ENCODE measurements at places on chromosomes 5 and 9. TPM values are rescaled to one million over a fixed set of nuclear protein-coding genes. Genes with fewer than 3 reads are reported as not detected.

DNA sequence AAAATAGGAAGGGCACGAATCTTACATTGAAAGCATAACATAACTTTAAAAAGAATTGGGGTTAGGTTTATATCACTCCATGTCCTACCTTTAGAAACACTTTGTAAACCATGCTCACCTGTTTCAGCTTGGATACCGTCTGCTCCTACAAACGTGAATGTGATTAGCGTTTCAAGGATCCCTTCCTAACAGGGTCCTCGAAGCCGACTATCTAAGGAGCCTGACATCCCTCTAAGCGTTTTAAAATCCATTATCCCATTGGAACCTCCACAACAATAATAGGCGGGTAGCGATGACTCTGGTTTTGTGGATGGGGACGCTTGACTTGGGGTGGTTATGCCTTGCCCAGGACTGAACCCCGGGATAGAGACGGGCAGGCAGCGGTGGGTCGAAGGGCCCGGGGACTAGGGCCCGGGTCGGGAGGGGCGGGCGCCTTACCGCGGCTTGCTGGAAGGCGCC, 937 bp downstream of the SVEP1 start:
- peak; percentile 57 for DNase-seq
- H3K27me3 ChIP-seq = peaks cover 11% of the 10 kb centered on the region
- H3K36me3 ChIP-seq = no peaks in the 10 kb centered on the region
- H3K4me3 ChIP-seq = peak overlapping the region; percentile 64

GFI1B gene
- 0.71 TPM for total RNA-seq

GRCh38 chr5:36552651-36553393, 53.6 kb upstream of the SLC1A3 start:
- H3K4me1 ChIP-seq = no peaks in the 10 kb centered on the region
- H3K36me3 ChIP-seq = no peaks in the 10 kb centered on the region

DNA sequence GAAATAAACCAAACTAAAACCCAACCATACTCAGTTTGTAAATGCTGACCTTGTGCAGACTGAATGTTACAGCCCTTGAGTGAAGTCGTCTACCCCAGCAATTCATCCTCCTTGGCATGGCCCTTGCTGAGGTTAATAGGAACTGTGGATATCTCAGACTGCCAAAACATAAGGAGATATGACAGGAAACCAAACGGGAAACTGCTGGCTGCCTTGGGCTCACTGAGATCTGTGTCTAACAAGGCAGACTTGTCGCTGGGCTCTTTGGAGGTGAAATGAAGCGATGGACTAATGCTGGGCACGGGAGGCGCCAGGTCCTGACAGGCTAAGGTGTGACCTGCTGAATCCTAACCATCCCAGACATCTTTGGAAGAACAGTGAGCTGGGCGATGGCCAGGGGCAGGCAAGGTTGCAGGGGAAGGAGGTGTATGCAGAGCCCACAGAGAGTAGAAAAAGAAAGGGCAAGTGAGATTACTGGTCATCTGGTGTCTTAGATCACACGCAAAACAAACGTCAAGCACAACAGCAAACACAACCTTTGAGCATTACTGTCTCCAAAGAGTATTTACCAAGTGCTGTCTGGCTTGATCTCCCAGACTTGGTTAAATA, 44.6 kb upstream of the ALDH1A1 start:
- no peak overlapping the region for H3K27ac ChIP-seq
- H3K27me3 ChIP-seq = no peaks in the 10 kb centered on the region
- DNase-seq = no peak
- H3K36me3 ChIP-seq = no peaks in the 10 kb centered on the region
- no peaks in the 10 kb centered on the region for H3K4me1 ChIP-seq

DNA sequence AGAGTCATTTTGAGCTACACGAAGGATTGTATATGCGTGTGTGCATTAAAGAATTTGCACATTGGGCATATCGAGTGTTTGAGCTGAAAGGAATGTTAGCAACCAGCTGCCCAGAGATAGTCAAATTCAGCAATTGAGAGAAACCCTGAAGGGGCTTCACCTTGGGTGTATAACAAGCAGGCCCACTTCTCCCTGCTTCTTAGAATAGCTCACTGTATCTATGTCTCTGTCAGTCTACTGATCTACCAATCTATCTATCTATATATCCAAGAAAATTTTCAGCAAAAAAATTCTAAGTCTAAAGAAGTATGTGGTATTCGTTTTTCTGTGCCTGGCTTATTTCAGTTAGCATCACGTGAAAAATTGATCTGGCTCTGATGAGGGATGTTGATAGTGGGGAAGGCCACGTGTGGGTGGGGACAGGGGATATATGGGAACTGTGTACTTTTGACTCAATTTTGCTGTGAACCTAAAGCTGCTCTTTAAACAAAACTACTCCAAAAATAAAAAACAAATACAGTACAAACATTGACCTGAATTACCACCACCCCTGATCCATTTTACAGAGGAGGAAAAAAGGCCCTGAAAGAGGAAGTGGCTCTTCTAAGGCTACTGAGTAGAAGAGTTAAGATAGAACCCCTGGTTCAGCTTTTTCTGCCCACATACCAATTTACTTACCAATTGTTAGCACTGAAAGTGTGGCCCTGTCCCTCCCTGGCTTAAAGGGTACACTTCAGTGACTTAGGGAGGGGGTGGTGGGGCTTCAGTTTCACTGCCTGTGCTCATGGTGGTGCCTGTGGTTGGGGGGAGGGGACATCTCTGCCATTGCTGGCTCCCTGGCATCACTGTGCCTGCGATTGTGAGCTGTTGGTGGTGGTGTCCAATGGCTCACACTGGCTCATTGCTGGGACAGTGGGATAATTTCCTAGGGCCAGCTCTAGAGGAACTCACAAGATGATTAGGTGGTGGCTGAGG, 141.8 kb downstream of the DOCK2 start:
- no peaks in the 10 kb centered on the region for H3K36me3 ChIP-seq
- no peak for DNase-seq
- no peaks in the 10 kb centered on the region for H3K4me1 ChIP-seq
- H3K27me3 ChIP-seq = no peaks in the 10 kb centered on the region

DNA sequence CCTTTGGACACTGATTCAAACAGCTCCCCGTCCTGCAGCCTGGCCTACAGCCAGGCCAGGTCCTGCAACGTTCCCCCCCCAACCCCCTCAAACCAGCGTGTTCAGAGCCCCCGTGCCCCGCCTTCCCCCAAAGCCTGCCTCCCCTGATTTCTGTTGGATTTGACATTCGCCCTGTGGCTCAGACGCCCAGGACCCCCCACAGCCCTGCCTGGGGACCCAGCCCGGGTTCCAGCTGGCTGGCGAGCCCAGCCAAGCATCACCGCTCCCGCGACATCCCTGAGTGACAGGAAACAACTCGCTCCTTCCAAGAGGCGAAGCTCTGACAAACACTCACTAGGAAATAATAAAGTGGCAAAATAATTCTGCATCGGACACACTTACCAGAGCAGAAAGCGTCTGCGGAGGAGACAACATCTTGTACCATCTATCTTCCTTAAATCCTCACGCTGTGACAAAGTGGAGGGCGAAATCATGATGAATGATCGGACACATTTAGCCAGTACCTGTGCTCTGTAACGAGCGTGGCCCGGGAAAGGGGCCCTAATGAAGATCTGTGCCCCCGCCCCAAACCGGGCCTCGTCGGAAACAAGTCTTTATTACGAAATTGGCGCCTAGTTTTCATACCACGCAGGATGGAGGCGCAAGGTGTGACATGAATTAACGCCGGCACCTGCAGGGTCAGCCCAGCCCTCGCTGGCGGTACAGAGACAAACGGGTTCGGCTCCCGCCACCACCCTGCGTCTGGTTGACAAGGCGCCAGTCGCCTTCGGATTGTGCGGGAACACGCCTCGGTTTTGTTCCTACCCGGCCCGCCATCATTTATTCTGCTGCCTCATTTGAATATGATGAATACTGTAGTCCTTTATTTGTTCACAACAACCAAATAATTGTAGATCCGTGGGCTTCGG, 91.0 kb upstream of the MVB12B start:
- H3K36me3 ChIP-seq = no peaks in the 10 kb centered on the region
- DNase-seq = no peak
- no peaks in the 10 kb centered on the region for H3K4me1 ChIP-seq
- no peak overlapping the region for H3K4me3 ChIP-seq

PCDHB5 gene
- 2.8 TPM for total RNA-seq

DNA sequence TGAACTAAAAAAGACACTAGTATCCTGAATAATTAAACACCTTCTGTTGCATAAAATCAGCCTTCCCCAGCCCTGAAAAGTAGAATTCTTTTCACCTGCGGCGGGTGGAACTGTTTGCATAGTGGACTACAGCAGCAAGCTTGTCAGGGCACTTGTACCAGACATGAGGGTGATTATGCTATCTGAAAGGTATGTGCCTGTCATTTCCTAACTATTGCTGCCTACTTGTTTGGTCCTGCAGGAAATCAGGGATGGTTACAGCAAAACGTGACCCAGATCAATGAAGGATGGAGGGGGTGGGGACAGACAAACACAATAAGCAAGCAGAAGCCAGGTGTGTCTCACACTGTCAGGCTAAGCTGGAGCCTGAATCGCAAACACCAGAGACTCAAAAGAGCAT, 385.6 kb downstream of the MLLT3 start:
- no peak for DNase-seq
- H3K27me3 ChIP-seq = 0 out of 2 replicates have a peak, but pooled peaks cover 3% of the 10 kb centered on the region
- no peak overlapping the region for H3K27ac ChIP-seq
- H3K4me1 ChIP-seq = no peaks in the 10 kb centered on the region
- no peaks in the 10 kb centered on the region for H3K36me3 ChIP-seq

LVRN gene
- total RNA-seq = not detected

TRIM52 gene
- total RNA-seq = 6.2 TPM

OR1N2 gene
- not detected for total RNA-seq

- H3K36me3 ChIP-seq = peaks cover 29% of the 10 kb centered on the region
- H3K27me3 ChIP-seq = no peaks in the 10 kb centered on the region
- no peak overlapping the region for H3K27ac ChIP-seq
- no peak for DNase-seq
- no peak overlapping the region for H3K4me3 ChIP-seq
Observed at GRCh38 chr9:71729816-71730526, 38.3 kb downstream of the CEMIP2 start.

DNA sequence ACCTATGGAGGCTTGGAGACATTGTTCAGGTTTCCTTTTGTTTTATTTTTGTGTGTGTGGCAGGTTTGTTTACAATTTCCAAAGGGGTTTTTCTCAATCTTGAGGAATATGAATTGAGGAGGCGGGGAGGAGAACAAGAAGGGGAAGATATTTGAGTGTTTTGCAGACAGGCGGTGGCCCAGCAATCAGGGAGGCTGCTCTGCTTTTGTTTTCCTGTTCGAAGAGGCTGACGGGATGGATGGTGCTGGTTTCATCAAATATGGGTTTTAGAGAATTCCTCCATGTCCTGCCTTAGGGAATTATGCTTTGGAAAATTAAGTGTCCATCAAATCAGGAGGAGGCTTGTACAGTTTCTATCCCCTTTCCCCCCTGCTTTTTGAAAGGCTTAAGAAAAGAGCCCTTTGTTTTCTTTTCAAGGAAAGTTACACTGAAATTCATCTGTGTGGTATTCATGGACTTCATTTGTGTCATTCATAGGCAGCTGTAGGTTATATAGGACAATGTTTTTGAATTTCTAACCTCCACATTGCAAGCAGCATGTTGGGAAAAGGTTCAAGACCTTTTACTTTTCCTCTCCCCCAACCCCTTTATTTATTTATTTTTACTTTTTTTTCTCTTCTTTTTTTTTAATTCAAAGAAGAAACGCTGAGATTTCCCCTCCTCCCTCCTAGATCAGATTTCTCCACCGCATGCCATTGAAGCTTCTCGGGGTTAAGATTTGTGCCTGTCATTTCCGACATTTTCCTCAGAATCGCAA, 107.4 kb downstream of the ZNF462 start:
- DNase-seq = no peak
- H3K27me3 ChIP-seq = no peaks in the 10 kb centered on the region
- H3K4me3 ChIP-seq = peak overlapping the region; percentile 29
- peak overlapping the region; percentile 45 for H3K27ac ChIP-seq

- H3K36me3 ChIP-seq = no peaks in the 10 kb centered on the region
- no peaks in the 10 kb centered on the region for H3K27me3 ChIP-seq
- no peak overlapping the region for H3K27ac ChIP-seq
- no peak for DNase-seq
- H3K4me1 ChIP-seq = no peaks in the 10 kb centered on the region
- H3K4me3 ChIP-seq = no peak overlapping the region
Observed at GRCh38 chr5:130331332-130331731, 427.1 kb downstream of the CHSY3 start.

DNA sequence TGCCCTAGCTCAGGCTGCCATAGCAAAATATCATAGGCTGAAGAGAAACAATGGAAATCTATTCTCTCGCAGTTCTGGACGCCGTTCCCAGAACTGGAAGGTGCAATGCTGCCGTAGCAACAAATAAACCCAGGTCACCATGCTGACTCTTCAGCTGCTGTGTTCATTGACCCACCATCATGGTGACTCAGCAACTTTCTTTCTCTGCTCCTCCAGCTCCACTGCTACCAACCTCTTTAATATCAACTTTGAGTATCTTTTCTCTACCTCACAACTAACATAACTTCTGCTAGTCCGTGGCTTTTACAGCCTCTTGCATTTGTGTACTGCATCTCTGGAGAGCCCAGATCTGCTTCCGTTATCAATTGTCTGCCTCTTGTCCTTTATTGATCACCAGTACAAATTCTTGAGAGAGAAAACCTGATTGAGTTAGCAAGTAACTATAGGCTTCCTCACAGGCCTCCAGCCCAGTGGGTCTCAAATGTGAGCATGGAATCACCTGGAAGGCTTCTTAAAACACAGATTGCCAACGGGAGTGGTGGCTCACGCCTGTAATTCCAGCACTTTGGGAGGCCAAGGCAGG, 47.3 kb upstream of the SLC30A5 start:
- no peak for DNase-seq
- H3K4me3 ChIP-seq = no peak overlapping the region
- no peak overlapping the region for H3K27ac ChIP-seq
- H3K4me1 ChIP-seq = no peaks in the 10 kb centered on the region
- H3K27me3 ChIP-seq = no peaks in the 10 kb centered on the region

- H3K4me1 ChIP-seq = no peaks in the 10 kb centered on the region
- H3K36me3 ChIP-seq = no peaks in the 10 kb centered on the region
- H3K27me3 ChIP-seq = no peaks in the 10 kb centered on the region
- no peak overlapping the region for H3K4me3 ChIP-seq
- DNase-seq = no peak
- H3K27ac ChIP-seq = no peak overlapping the region
Observed at GRCh38 chr9:115543511-115543910, 425.6 kb upstream of the TNC start.

DNA sequence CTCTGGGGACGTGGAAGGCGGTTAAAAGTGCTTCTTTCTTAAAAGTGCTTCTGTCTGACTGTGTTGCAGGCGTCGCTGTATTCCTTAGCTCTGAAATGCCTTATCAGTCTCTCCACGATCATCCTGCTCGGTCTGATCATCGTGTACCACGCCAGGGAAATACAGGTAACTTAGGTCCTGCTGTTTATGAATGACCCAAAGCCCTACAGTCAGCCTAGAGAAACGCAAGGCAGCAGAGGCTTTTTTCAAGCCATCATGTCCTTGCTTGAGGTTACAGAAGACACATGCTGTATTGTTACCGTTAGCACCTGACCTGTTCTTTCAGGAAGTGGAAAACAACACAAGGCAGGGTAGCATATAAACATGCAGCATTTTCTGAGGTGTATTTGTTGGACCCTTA, 2.0 kb downstream of the KCNN2 start:
- no peak overlapping the region for H3K27ac ChIP-seq
- H3K4me3 ChIP-seq = peak overlapping the region; percentile 87
- no peaks in the 10 kb centered on the region for H3K27me3 ChIP-seq
- H3K36me3 ChIP-seq = no peaks in the 10 kb centered on the region
- no peak for DNase-seq

PTTG1 gene
- total RNA-seq = 229 TPM

Measured in H1 (cell line).